AG04449 (cell line): ENCODE measurements at places on chromosomes 6 and 20.

GRCh38 chr6:154596701-154597100 lies 86.2 kb upstream of the CNKSR3 start:
- DNase-seq = no peak

- DNase-seq = no peak
Measured at GRCh38 chr20:37515876-37516275, 5.2 kb upstream of the NNAT start.

DNA sequence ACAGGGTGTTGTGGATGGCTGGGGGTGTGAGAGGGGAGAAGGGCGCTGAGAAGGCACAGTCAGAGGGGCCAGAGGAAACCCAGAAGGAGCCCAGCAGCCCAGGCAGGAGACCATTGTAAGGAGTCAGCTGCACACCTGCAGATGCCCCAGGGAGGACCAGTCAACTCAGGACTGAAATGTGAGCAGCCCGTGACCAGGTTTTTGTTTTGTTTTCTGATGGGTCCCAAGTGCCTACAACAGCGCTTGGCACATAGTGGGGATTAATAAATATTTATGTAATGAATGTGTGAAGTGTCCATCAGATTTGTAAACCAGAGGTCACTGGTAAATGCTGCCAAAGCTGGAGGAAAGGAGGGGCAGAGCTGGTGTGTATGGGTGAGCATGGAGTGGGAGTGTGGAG lies 30.2 kb downstream of the TRAM2 start:
- DNase-seq = no peak

- no peak for DNase-seq
Measured at GRCh38 chr20:34449674-34450592, 66.3 kb upstream of the DYNLRB1 start.

- no peak for DNase-seq
Measured at GRCh38 chr6:25301362-25301761, 22.2 kb downstream of the CARMIL1 start.

DNA sequence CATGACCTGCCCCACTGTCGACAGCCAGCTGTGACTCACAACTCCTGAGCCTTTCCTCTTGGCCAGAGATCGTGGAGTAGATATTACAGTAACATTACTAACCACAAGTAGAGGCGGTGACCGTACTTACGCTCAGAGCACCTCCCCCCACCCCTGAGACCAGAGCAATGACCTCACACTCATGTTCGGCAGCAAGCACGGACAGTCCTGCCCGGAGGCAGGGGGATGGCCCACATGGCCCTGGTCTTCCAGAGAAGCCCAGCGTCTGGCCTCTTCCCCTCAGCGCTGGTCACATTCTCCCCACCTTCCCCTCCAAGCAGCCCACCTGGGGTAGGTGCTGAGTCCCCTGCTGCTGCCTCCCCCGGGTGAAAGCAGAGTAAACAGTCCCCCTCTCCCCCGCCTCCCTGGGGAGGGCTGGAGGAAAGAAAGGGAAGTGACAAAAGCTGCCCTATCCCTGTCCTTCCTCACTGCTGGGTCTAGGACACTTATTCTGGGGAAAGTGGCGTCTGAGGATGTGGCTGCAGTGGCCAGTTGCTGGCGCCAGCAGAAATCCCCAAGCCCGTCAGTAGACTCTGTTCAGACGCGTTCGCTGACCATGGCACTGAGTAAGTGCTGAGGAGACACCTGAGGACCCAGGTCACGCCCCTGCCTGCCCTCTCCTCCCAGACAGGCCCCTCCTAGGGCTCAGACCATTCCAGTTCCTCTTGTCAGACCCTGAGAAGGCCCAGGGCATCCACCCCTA lies 68.5 kb downstream of the MRPL14 start:
- peak; percentile 99 for DNase-seq

DNA sequence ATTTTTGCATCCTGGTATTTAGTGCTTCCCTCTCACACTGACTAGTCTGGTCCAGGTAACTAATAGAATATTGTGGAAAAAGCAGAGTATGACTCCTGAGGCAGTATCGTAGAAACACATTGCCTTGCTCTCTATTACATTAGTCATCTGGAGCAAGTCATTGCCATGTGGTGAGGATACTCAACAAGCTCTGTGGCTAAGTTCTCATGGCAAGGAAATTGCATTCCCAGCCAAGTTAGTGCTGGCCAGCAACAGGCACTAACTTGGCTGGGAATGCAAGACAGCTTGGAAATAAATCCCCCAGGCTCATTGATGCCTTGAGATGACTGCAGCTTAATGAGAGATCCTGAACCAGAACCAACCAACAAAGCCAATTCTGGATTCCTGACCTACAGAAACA lies 39.7 kb upstream of the HTR1B start:
- DNase-seq = no peak

GRCh38 chr6:84667252-84668213 lies 96.9 kb downstream of the TBX18 start:
- DNase-seq = no peak

GRCh38 chr6:13924146-13924948 lies 405 bp upstream of the RNF182 start:
- no peak for DNase-seq

DNA sequence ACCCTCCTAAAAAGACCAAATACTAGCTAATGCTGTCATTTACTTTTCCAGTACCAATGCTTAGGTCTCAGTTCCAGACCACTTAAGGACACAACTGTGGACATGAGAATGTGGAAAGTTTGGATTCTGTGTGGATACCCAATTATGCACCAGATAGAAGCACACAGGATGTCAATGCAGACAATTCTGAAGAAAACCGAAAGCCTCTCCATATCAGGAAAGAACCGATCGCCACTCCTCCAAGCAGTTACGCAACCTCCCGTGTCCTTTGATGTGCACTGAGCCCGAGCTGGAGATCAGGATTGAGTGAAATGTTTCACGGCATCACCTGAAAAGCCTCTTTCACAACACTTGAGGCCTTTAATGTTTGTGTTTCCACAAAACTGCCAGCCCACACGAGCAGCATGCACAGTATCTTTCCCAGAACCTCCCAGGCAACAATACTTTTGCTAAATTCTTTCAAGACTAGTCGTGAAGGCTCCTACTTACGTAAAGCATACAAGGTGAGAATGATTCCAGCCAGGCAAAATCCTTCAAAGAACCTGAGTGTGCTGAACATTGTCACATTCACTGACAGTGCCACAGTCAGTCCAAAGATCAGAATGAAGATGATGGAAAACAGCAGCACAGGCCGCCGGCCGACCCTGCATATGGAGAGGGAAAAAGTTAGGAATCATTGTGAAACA lies 47.0 kb downstream of the SLC22A23 start:
- no peak for DNase-seq
